ENCODE measurements at places on chromosomes 13 and 19.
A peak's percentile ranks its signal among the peaks of the same experiment; 100 is the strongest.

- no peak for DNase-seq
These were observed 638.2 kb upstream of the SPRY2 start for GRCh38 chr13:80979035-80979641.

DNA sequence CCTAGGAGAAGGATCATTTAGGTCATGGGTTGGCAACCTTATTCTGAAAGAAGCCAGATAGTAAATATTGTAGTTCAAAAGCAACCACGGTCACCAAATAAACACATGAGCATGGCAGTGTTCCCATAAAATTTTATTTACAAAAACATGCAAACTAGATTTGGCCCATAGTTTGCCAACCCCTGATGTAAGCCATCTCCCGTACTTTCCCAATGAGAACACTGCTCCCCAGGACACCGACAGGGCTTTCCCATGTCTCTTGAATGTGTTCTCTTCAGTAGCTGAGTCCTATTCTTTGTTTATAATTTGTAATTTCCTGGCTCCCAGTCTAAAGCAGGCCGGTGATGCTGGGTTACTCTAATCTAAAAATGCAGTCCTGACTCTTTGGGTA, 239.6 kb downstream of the LHFPL6 start:
- no peak for DNase-seq

GRCh38 chr19:46211201-46211881, 18.2 kb upstream of the IGFL1 start:
- no peak for DNase-seq

- no peak for DNase-seq
These were observed 2.5 kb downstream of the LDLR start for GRCh38 chr19:11091703-11092153.

DNA sequence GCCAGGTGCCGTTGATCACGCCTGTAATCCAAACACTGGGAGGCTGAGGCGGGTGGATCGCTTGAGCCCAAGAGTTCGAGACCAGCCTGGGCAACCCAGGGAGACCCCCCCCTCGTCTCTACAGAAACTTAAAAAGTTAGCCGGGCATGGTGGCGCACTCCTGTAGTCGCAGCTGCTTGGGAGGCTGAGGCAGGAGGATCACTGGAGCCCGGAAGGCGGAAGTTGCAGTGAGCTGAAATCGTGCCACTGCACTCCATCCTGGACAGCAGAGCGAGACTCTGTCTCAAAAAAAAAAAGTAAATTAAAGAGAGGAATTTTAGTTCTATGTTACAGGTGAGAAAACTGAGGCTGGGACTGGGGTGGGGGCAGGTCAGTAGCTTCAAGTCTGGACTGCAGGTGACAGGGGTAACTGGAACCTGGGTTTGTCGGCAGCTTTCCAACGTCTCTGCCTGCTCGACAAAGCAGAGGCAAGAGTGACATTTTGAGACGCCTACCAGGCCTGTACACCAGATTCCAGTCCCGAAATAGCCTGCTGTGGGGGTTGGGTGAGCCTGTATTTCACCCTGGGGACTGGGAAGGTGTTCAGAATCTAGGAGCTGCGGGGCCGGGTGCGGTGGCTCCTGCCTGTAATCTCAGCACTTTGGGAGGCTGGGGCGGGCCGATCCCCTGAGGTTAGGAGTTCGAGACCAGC, 1.2 kb downstream of the SELENOW start:
- no peak for DNase-seq

GRCh38 chr13:95385373-95385772, 84.1 kb upstream of the ABCC4 start:
- no peak for DNase-seq

DNA sequence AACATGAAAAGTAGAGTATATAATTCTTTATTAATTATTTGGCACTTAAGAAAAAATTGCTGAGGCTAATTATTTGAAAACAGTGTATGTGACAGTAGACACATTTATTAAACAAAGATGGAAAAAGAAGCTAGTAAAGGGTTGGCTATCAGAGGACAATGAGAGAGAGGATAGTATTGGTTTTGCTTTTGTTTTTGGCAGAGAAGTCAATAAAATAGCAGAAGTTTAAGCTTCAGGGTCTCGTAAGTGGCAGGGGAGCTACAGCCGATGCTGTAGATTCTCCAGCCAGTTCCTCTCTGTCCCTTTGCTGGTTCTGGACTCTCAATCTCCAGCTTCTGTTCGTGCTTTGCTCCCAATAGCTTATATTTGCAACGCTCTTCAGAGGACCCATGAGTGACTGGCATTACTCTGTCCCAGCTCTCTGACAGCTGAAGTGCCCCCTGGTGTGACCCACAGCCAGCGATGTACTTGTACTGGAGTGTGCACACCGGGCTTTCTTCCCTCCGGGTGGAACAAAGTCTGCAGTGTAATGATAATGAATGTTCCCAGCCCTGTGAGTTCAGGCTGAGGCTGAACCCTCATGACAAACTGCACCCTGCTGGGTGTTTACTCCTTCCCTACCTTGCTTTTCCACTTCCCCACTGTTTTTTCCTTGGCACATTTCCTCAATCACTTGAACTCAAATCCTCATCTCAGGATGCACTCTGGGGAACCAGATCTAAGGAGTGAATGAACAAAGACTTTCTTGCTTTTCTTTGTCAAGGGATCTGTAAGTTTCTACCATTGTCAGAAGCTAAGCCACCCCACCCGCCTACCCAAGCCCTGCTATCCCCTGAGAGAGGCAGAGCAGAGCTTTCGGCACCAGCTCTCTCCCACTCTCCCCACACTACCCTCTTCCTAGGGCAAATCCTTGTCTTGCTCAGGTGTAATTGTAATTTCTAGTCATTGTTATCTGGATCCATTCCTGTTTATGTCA, 254.8 kb downstream of the LHFPL6 start:
- no peak for DNase-seq

GRCh38 chr19:3684817-3685410, 15.4 kb downstream of the PIP5K1C start:
- DNase-seq = no peak

DNA sequence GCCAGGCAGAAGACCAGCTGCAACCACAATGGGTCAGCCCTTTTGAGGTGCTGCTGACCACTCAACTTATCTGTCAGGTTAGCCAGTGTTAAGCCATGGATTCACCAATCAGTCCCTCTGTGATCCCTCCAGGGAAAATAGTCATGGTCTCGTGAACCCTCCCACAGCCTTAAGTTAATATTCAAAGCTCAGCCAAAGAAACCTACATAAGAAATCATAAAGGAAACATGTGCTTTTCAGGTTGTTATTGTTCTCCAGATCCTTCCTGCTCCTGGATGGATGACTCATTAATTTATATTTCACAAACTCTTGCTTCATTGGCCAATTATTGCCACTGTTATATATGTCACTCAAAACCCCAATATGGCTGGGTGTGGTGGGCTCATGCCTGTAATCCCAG, 161.9 kb downstream of the B3GLCT start:
- DNase-seq = no peak

- no peak for DNase-seq
These were observed 145.6 kb upstream of the GJB6 start for GRCh38 chr13:20377720-20378119.

- DNase-seq = no peak
These were observed 36.6 kb downstream of the ZSWIM4 start for GRCh38 chr19:13831537-13832467.

DNA sequence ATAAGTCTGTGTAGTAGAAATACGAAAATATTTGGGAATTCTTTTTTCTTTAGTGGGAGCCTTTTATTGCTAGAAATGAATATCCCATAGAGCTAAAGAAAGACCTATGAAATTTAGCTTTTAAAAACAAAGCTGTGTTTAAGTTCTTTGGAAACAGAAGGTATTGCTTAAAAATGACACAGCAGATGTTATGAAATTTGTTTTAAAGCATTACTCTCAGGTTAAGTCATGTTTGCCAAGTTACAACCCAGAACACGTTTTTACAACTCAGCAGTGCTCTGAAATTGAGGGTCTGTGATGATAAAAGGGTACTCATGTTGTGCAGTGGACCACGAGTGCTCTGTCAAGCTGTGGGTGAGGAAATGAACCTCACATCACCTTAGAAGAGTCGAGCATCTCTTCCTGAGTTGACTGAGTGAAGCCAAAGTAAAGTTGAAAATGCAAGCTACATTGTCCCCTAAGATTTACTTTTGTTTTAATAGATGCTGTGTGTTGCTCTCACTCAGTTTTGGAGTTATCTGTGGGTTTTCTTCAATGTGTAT, 161.1 kb downstream of the SHISA2 start:
- no peak for DNase-seq

DNA sequence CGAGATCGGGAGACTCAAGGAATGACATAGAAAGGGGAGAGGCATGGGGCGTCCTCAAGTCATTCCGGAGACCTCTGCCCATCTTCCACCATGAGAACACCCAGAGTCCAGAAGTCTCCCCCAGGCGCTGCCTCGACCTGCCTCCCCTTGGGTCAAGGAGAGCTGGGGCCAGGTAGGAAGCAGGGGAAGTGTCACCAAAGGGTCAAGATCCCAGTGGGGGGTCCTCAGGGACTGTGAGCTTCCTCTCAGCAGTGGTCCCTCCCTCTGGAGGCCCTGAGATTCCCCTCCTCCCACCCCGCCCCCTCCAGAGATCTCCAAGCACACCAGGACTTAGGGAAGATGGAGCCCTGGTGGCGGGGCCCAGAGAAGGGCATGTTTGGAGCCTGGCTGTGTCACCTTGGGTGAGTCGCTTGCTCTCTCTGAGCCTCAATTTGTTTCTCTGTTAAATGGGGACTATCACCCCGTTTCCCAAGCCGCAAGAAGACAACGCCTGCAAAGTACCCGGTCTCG, 919 bp downstream of the DACT3 start:
- DNase-seq = no peak

GRCh38 chr19:54319892-54320670, 7.1 kb upstream of the LILRA5 start:
- no peak for DNase-seq

GRCh38 chr19:13795595-13796300, 505 bp downstream of the ZSWIM4 start:
- no peak for DNase-seq

DNA sequence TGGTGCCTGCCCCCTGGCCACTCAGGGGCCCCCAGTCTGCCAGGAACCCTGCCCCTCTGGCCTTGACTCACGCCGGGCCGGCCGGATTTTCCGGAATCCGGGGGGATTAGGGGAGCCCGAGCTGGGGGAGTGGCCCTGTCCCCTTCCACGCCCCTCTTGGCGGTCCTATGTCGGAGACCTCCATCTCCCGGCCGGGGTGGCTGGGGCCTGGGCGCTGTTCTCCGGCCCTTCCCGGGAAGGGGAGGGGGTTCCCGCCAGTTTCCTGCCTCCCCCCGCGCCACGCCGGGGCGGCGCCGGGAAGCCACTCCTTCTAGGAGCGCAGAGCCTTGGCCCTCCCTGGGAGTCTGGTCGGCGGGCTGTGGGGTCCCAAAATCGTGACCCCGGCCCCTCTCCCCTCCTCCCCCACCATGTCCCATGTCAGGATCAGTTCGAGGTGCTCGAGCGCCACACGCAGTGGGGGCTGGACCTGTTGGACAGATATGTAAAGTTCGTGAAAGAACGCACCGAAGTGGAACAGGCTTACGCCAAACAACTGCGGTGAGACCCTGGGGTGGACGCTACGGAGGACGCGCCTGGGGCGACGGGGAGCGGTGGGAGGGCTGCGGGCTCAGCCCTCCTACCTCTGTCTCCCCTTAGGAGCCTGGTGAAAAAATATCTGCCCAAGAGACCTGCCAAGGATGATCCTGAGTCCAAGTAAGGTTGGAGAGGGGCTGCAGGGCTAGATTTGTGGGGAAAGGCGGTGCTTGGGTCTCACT, 1.3 kb downstream of the TRIP10 start:
- DNase-seq = peak; percentile 30

- no peak for DNase-seq
These were observed 28.2 kb downstream of the KCNC3 start for GRCh38 chr19:50300814-50301606.

- peak; percentile 18 for DNase-seq
These were observed 7.0 kb downstream of the PDX1 start for GRCh38 chr13:27926644-27927434.

Data from memory B cell (primary cell).